H4 (cell line): ENCODE measurements at places on chromosomes 16 and 17.
A peak's percentile ranks its signal among the peaks of the same experiment; 100 is the strongest.

- no peak for DNase-seq
These were observed 23.0 kb downstream of the KATNB1 start for GRCh38 chr16:57758331-57759117.

- no peak for DNase-seq
These were observed 32.4 kb downstream of the TIMM22 start for GRCh38 chr17:1029196-1029921.

- no peak for DNase-seq
These were observed 621.0 kb downstream of the WWOX start for GRCh38 chr16:78720416-78720815.

DNA sequence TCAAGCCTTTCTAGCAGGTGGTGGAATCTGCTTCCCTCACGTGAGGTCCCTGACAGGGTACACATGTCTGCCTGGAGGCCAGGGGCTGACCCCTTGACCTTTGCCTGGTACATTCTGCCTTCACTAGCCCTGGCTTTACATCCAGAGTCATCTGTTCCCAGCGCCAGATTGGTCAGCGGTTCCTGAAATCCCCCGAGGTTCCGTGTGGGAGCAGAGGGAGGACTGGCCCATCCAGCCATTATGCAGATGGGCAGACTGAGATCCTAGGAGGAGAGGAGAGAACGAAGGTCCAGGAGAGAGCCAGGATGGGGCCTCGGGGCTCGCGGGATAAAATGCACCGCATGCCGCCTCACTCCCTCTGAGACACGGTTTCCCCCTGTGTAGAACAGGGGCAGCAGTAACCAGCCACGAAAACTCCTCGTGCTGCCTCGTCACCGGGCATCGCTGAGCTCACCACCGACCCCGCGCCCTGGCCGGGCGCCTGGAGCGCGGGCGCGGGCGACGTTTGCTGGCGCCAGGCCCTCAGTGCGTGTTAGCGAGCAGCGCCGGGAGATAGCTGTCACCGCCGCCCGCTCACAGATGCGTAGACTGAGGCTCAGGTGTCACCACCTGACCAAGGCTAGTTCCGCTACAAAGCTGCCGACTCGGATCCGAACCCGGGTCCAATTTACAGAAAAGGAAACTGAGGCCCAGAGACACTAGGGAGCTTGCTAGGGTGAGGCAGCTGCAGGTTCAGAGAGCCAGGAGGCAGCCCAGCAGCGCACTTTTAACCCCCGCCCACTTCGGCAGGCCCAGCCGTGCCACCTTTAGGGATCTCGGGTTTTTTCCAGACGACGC lies 811 bp upstream of the MAP2K3 start:
- DNase-seq, result no peak

DNA sequence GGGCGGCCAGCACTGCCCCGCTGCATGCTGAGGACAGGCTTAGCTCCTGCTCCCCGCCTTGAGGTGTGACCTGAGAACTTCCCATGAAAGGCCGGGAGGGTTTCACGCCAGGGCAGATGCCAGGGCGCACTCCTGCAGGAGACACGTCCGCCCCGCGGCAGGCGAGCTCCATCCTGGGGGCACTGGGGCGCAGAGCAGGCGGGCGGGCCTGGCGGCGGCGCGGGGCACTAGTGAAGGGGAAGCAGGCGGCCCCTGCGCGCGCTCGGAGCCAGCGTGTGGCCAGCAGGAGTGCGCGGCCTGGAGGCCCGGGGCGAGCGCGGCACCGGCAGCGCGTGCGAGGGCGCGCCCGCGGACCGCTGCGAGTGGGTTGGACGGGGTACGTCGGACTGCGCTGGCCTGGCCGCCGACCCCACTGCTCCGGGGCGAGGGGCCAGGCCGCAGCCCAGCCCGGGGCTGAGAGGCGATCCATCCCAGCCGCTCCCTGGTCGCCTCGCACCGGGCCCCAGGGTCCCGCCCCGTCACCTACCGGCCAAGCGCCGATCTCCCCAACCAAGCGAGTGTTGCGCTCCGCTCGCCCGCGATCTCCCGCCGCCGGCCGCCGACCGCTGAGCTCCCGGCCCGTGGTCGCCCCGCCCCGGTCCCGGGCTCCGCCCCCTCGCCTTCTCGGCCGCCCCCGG lies at the start of gene MAP3K14:
TSS of gene MAP3K14 (minus strand) at position 587 of the 677 bp plus-strand sequence. CDS start 26,275 bp downstream, outside the sequence.
- DNase-seq, result peak; percentile 44

- DNase-seq, result no peak
These were observed 26.9 kb upstream of the XYLT1 start for GRCh38 chr16:17497648-17498047.

- DNase-seq, result peak; percentile 16
These were observed 826.9 kb upstream of the CDH8 start for GRCh38 chr16:62863139-62863538.

DNA sequence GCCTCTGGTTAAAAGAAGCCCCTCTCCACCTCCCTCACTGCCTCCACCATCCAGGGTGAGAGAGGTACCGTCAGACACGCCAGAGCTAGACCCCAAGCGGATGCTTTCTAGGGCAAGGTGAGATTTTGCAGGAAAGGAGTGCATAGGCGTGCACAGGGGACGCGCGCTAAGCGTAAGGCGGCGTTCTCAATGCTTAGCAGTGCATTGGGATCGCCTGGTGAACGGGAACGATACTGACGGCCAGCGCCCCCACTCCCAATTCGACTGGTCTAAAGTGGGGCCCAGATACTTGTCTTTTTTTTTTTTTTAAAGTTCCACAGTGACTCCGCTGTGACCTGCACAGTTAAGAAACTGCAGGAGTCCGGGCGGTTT lies 57.9 kb upstream of the CREBBP start:
- DNase-seq, result no peak

DNA sequence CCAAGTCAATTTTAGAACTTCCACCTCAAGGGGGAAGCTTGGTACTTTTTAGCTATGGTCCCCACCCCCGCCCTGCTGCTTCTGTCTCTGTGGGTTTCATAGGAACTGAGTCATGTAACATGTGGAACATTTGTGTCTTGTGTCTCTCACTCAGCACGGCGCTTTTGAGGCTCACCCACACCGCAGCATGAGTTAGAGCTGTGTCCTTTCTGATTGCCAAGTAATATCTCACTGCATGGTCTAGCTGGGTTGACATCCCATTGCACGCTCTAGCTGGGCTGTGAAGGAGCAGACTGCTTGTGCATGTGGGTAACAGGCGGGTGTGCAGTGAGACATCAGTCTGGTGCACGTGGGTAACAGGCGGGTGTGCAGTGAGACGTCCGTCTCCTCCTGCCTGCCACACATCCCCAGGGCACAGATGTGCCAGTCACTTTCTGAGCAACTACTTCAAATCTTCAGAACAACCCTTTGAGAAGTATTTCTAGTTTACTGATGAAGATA lies 26.4 kb upstream of the SLC7A5 start:
- DNase-seq, result no peak

DNA sequence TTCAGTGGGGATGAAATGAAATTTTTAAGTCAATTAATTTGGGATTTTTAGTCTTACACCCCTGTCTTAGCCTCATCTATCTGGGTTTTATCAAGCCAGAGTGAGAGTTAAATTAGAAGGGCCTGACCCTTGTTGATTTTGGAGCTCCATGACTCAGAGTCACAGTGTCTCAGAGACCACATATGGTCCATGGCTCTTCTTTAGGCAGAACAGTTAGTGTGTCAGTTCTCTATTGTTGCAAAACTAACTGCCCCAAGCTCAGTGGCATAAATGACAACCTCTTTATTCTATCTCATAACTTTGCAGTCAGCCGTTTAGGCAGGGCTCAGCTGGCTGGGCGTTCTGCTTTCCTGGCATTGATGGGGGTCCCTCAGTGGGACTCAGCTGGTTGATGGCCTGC lies 44.7 kb downstream of the IRF8 start:
- no peak for DNase-seq

GRCh38 chr16:17759451-17760390 lies 289.0 kb upstream of the XYLT1 start:
- no peak for DNase-seq

GRCh38 chr17:72104863-72105234 lies 16.0 kb upstream of the SOX9 start:
- no peak for DNase-seq

GRCh38 chr16:17555176-17555575 lies 84.4 kb upstream of the XYLT1 start:
- peak; percentile 27 for DNase-seq

DNA sequence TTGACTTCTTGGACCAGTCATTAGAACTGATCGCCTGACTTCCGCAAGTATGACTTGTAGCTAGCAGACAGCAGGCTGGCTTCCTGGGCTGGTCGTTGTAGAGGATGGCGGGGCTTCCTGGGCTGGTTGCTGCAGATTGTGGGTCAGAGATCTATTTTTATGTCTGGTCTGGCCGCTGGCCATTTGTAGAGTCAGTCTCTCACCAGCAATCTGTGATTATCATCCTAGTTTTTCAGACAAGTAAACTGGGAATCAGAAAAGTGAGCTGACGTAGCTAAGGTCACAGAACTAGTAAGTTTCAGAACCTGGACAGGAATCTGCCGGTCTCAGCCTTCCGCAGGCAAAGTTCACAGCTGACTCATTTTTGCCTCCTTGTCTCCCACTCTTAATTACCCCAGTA lies 19.1 kb downstream of the GPR142 start:
- no peak for DNase-seq

- no peak for DNase-seq
These were observed 67.8 kb upstream of the AXIN2 start for GRCh38 chr17:65629234-65629690.
